Gastrocnemius medialis (tissue), 4 donors: ENCODE measurements at places on chromosomes 12 and 14. TPM values are rescaled to one million over a fixed set of nuclear protein-coding genes. Genes with fewer than 3 reads are reported as not detected.
A peak's percentile ranks its signal among the peaks of the same experiment; 100 is the strongest.

NDRG2 gene
- 2,790 TPM for total RNA-seq

RTN1 gene
- total RNA-seq: 1.9 TPM

RHOJ gene
- total RNA-seq: 3.4 TPM

COX8C gene
- total RNA-seq: not detected

DPY19L2 gene
- total RNA-seq: 1.5 TPM

RERGL gene
- total RNA-seq: 0.98 TPM

MYF6 gene
- total RNA-seq: 1,770 TPM

RITA1 gene
- 31.2 TPM for total RNA-seq

RIN3 gene
- total RNA-seq: 3.7 TPM

AQP2 gene
- not detected for total RNA-seq

DNA sequence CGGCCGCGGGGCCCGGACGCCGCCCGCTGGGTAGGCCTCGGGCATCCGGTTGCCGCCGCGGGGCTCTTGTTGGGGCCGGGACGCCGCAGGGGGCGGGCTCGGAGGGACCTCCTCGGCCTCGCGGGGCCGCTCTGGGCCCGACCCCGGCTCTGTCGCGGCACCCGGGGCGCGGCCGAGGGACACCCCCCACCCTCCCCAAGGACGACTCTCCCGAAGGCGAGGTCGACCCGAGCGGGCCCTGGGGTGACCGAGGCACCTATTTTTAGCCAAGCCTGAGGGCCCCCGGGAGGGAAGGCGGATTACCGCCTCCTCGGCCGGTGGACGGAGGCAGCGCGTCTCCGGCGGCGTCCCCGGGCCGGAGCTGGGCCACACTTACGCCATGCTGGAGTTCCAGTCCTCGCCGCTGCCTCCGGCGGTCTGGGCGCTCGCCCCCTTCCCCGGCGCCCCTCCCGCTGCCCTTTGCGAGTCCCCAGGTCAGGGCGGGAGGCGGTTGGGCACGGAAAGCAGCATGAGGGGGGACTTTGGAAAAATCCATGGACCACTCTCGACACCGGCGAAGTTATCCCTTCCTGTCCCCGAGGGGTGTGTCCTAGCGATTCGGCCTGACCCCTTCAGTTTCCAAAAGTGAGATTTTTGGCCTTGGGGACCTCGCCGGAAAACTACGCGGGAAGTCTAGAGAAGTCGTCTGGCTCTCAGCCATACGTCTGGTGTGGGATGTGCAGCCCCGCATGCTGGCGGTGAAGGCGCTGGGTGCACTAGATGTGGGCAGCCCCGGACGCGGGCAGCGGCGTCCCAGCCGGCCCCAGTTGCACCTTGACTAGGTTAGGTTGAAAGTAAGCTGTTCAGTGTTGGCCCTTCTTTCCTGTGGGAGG is 699 bp downstream of the KTN1 start:
- H3K4me3 ChIP-seq: peak overlapping the region; percentile 97
- H3K4me1 ChIP-seq: peaks cover 53% of the 10 kb centered on the region
- peak; percentile 70 for DNase-seq
- no peaks in the 10 kb centered on the region for H3K36me3 ChIP-seq
- H3K27ac ChIP-seq: peak overlapping the region; percentile 99

DNA sequence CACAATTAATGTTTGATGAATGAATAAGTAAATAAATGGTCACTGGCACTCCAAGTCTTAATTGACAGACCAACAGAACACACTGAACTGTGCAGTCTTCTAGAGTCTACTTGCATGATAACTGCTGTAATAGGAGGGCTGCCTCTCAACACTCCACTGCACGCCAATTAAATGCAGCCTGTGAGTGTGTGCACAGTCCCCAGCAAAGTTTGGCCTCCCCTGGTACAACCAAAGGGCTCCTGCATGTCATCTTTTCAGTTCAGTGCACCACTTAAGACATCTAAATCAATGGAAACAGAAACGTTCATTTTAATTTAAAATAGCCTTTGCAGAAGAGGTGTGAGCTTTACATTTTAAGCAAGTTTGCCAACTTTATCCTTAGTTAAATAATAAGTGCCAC is 121.7 kb upstream of the USP15 start:
- no peak for DNase-seq
- H3K27ac ChIP-seq: no peak overlapping the region
- H3K4me1 ChIP-seq: no peaks in the 10 kb centered on the region
- no peaks in the 10 kb centered on the region for H3K27me3 ChIP-seq

- H3K4me1 ChIP-seq: no peaks in the 10 kb centered on the region
- H3K27ac ChIP-seq: no peak overlapping the region
- H3K27me3 ChIP-seq: no peaks in the 10 kb centered on the region
- peak; percentile 83 for DNase-seq
- H3K4me3 ChIP-seq: no peak overlapping the region
Measured at GRCh38 chr14:53011053-53011462, 60.2 kb upstream of the FERMT2 start.

- H3K4me1 ChIP-seq: no peaks in the 10 kb centered on the region
- no peaks in the 10 kb centered on the region for H3K27me3 ChIP-seq
- H3K27ac ChIP-seq: no peak overlapping the region
- DNase-seq: no peak
Measured at GRCh38 chr14:32865827-32866376, 72.8 kb upstream of the NPAS3 start.

- H3K27ac ChIP-seq: peak overlapping the region; percentile 77
- peak overlapping the region; percentile 78 for H3K4me3 ChIP-seq
- peak; percentile 20 for DNase-seq
Measured at GRCh38 chr14:45253754-45254310, 830 bp upstream of the MIS18BP1 start.

- H3K4me1 ChIP-seq: peaks cover 14% of the 10 kb centered on the region
- H3K36me3 ChIP-seq: no peaks in the 10 kb centered on the region
- H3K27me3 ChIP-seq: no peaks in the 10 kb centered on the region
- peak; percentile 55 for DNase-seq
- peak overlapping the region; percentile 90 for H3K27ac ChIP-seq
- H3K4me3 ChIP-seq: peak overlapping the region; percentile 90
Measured at GRCh38 chr12:8698132-8698851, 501 bp downstream of the RIMKLB start.

GRCh38 chr14:46782281-46782680 is 130.7 kb upstream of the RPL10L start:
- no peaks in the 10 kb centered on the region for H3K4me1 ChIP-seq
- H3K4me3 ChIP-seq: no peak overlapping the region
- H3K27ac ChIP-seq: no peak overlapping the region
- no peaks in the 10 kb centered on the region for H3K36me3 ChIP-seq
- no peaks in the 10 kb centered on the region for H3K27me3 ChIP-seq

GRCh38 chr14:51211149-51211548 is 28.9 kb upstream of the TMX1 start:
- no peak for DNase-seq
- no peaks in the 10 kb centered on the region for H3K4me1 ChIP-seq
- no peak overlapping the region for H3K27ac ChIP-seq
- H3K36me3 ChIP-seq: no peaks in the 10 kb centered on the region
- H3K4me3 ChIP-seq: no peak overlapping the region
- no peaks in the 10 kb centered on the region for H3K27me3 ChIP-seq

GRCh38 chr12:2244013-2244861 is 191.4 kb downstream of the CACNA1C start:
- no peak for DNase-seq
- H3K4me1 ChIP-seq: peaks cover 5% of the 10 kb centered on the region
- no peak overlapping the region for H3K4me3 ChIP-seq

- H3K4me3 ChIP-seq: no peak overlapping the region
- H3K27me3 ChIP-seq: peaks cover 2% of the 10 kb centered on the region
- no peak overlapping the region for H3K27ac ChIP-seq
- H3K4me1 ChIP-seq: no peaks in the 10 kb centered on the region
- no peak for DNase-seq
Measured at GRCh38 chr12:132244724-132245295, 84.6 kb downstream of the GALNT9 start.

GRCh38 chr14:38836539-38836938 is 266.5 kb downstream of the SEC23A start:
- H3K36me3 ChIP-seq: no peaks in the 10 kb centered on the region
- H3K27me3 ChIP-seq: no peaks in the 10 kb centered on the region
- H3K4me1 ChIP-seq: no peaks in the 10 kb centered on the region
- no peak for DNase-seq
- H3K4me3 ChIP-seq: no peak overlapping the region

DNA sequence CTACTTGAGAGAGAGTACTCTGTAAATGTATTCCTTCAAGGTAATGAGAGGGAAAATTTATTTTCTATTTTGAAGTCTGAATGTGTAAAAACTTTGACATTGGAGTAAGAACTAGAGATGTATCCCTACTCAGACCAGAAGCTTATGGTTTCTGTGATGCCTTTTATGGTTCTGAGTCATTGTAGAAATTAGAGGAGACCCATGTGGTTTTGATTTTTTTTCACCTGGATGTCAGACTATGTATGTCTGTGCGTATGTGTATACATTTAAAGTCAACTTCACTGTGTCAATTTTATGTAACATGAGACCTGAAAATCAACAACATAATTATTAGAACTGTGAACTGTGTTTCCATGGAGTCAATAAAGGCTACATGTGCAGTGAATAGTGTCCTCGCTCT is 302.0 kb downstream of the TRHDE start:
- no peaks in the 10 kb centered on the region for H3K27me3 ChIP-seq
- DNase-seq: no peak
- H3K36me3 ChIP-seq: no peaks in the 10 kb centered on the region
- H3K27ac ChIP-seq: no peak overlapping the region
- no peak overlapping the region for H3K4me3 ChIP-seq
- no peaks in the 10 kb centered on the region for H3K4me1 ChIP-seq

- no peak for DNase-seq
- H3K27me3 ChIP-seq: no peaks in the 10 kb centered on the region
- H3K27ac ChIP-seq: no peak overlapping the region
- H3K36me3 ChIP-seq: no peaks in the 10 kb centered on the region
- no peak overlapping the region for H3K4me3 ChIP-seq
Measured at GRCh38 chr14:87489196-87489819, 503.7 kb downstream of the GALC start.

DNA sequence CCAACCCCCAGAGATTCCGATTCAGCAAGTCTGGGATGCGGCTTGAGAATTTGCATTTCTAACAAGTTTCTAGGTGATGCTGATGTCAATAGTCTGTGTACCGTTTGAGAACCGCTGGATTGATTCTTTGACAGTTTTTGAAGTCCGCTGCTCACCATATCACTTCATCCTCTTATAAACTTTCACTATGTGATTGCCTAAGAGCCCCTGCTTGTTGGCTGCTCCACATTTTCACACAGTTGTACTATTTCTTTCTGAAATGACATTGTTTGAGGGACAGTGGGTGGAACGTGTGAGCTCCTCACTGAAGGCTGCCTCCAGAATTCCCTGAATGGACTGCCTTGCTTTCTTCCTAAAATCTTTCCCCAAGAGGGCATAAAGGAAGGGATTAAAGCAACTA is 7.7 kb downstream of the C3AR1 start:
- no peak for DNase-seq
- peaks cover 18% of the 10 kb centered on the region for H3K36me3 ChIP-seq
- no peak overlapping the region for H3K27ac ChIP-seq
- H3K27me3 ChIP-seq: no peaks in the 10 kb centered on the region
- H3K4me3 ChIP-seq: no peak overlapping the region

DNA sequence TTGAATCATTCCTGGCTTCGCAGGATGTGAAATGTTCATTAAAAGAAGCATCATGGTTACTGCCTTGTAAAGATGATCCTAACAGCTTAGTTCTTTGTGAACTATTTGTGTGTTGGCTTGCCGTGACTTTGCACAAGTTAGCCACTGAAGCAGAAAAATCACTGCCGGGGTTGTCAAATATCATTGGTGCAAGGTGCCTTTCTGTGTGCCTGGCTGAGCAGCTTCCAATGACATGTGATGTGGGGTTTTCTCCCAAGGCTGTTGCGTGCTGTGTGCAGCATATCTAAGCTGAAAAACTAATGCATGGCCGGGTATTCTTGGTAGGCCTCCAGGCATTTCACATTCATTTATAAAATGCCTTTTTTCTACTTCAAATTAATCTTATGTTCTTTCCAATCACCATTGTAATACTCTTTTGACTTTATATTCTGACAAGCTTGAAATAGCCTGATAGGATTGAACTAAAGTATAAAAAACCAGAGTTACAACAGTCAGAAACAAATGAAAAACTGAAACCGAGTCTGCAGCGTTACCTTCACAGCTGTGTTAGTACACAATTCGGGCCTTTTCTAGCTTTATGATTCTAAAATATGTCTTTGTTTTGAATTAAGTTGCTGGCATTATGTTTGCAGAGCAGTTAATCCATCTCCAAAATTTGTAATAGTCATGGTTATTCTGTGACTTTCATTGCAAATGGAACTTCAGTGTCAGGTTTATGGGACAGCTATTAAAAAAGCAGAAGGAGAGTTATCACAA is 222.1 kb downstream of the SYT1 start:
- DNase-seq: no peak
- no peaks in the 10 kb centered on the region for H3K36me3 ChIP-seq
- H3K27ac ChIP-seq: no peak overlapping the region
- no peaks in the 10 kb centered on the region for H3K4me1 ChIP-seq

- H3K4me3 ChIP-seq: no peak overlapping the region
- no peak overlapping the region for H3K27ac ChIP-seq
- H3K27me3 ChIP-seq: no peaks in the 10 kb centered on the region
- DNase-seq: no peak
- no peaks in the 10 kb centered on the region for H3K36me3 ChIP-seq
- H3K4me1 ChIP-seq: no peaks in the 10 kb centered on the region
Measured at GRCh38 chr12:18387706-18388105, 126.4 kb downstream of the PIK3C2G start.

DNA sequence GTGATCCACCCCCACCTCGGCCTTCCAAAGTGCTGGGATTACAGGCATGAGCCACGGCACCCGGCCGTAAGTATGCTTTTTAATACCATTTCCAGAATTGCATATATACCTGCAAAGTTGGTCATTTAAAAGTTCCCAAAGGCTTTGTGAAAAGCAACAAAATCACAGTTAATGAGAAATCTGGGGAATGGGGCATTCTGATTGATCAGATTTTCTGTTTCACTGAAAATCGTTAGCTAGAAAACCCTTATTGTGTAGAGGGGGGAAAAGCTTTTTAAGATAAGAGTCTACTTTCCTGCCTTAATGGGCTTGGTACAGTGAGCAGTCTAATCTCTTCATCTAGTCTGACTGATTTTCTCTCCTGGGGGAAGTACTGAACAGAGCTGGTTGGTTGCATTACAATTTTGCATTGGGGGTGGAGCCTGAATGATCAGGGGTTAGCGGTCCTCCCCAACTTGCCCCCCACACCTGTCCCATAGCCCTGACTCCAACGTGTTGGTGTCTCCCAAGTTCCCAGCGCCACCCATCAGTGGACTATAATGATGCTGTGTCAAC is 23.8 kb downstream of the IL31 start:
- H3K4me3 ChIP-seq: no peak overlapping the region
- no peak overlapping the region for H3K27ac ChIP-seq
- DNase-seq: no peak
- no peaks in the 10 kb centered on the region for H3K36me3 ChIP-seq

GRCh38 chr14:32081901-32082300 is 4.8 kb downstream of the ARHGAP5 start:
- no peak overlapping the region for H3K4me3 ChIP-seq
- H3K27ac ChIP-seq: no peak overlapping the region
- no peaks in the 10 kb centered on the region for H3K27me3 ChIP-seq
